ENCODE measurements at places on chromosomes 4 and X.

GRCh38 chr4:141339966-141340365, 119.3 kb downstream of the ZNF330 start:
- no peak for DNase-seq

- DNase-seq = peak; percentile 19
Observed at GRCh38 chrX:70033348-70034051, 16.2 kb downstream of the AWAT2 start.

GRCh38 chr4:167084321-167084720, 150.0 kb downstream of the SPOCK3 start:
- no peak for DNase-seq

- DNase-seq = no peak
Observed at GRCh38 chrX:10707773-10708172, 87.4 kb upstream of the MID1 start.

- no peak for DNase-seq
Observed at GRCh38 chr4:87510747-87511146, 18.4 kb downstream of the SPARCL1 start.
